Testis (tissue), 5 donors: ENCODE measurements at places on chromosomes 6 and 20.

DNA sequence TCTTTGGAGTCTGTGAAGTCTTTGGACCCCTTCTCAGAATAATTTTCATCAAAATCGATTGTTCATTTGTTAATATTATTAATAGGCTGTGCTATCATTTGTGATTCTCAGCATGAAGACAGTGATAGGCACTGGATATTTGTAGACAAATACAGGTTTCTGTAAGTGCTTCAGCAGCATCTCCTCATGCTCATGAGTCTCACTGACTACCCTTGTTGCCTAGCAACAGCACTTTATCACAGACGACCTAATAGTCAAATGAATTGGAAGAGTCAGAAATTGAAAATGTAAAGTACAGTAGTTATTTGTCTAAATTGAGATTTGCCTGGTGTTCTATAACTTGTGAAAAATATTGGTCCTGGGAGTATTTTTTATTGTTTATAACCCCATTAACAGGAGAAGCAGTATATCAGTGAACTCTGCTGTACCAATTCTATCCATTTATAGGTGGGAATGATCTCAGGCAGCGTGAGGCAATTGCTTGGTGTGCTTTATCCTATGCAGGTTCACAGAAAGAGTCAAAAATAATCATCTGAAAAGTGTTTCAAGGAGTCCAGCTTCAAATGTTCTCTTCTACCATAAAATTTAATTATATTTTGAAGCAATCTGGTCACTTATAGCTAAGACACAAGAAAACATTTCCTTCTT lies 684.6 kb downstream of the RFPL4B start:
- no peak for DNase-seq

- DNase-seq, result no peak
These were observed 976.1 kb upstream of the MAP3K7 start for GRCh38 chr6:91562955-91563354.

GRCh38 chr6:80523531-80523997 lies 417.1 kb downstream of the BCKDHB start:
- peak; percentile 19 for DNase-seq

- DNase-seq, result no peak
These were observed 3.2 kb downstream of the FOXC1 start for GRCh38 chr6:1612974-1613306.

GRCh38 chr6:55003719-55004430 lies 157.3 kb downstream of the FAM83B start:
- DNase-seq, result no peak

- DNase-seq, result no peak
These were observed 6.8 kb downstream of the TBPL1 start for GRCh38 chr6:133959667-133960368.

DNA sequence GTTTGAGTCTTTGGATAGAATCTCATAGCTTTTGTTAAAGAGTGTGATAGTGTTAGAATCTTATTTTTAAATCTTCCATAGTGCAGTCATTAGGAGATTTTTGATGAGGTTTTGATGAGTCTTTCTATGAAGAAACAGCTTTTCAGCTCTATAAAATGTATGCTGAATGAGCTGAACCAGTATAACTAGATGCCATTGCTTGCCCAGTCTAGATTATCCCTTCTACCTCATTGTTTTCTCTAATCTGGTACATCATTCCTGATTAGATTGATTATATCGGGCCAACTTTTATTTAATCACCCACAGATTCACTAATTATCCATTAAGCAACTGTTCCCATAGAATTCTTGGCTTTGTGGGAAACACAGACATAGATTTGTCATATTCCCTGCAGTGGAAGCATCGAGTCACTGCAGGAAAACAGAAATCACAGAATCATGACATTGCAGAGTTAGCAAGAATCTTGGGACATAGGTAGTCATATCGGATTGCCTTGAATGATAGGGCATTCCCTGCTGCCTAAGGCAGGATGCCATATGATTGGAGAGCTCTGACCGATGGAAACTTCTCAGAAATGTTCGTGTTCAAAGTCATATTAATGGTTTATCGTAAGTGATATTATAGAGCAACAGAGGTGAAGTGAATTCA lies 882.7 kb upstream of the FLRT3 start:
- DNase-seq, result no peak

- DNase-seq, result peak; percentile 79
These were observed 65.7 kb upstream of the TOP1 start for GRCh38 chr20:40962733-40963504.

DNA sequence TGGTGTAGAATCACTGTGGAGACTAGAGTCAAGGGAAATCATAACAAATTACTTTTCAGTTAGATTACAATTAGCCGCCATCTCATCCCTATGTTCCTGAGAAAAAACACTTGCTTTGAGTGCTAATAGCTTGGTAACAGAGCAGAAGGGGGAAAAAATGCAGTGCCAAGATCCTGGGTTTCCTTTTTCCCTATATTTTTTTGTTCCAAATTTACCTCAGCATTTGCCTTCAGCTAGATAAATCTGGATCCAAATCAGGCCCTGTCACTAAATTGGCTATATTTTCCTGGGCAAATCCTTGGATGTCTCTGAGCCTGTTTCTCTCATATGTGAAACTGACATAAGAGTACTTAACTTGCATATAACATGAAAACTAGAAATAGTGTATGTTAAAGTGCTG lies 86.0 kb downstream of the TENT5A start:
- DNase-seq, result no peak

GRCh38 chr20:59124296-59125029 lies 39.2 kb upstream of the ZNF831 start:
- no peak for DNase-seq

DNA sequence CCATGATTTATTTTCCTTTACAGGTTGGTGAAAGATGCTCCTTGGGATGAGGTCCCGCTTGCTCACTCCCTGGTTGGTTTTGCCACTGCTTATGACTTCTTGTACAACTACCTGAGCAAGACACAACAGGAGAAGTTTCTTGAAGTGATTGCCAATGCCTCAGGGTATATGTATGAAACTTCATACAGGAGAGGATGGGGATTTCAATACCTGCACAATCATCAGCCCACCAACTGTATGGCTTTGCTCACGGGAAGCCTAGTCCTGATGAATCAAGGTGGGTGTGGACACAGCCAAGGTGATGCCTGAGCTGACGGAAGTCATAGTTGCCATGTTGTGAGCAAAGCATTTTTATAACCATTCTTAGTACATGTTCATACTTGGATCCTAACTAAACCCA lies 34.6 kb upstream of the CALHM6 start:
- DNase-seq, result no peak

- peak; percentile 82 for DNase-seq
These were observed 11.9 kb upstream of the CPNE5 start for GRCh38 chr6:36851149-36851614.

GRCh38 chr6:106134087-106134770 lies 48.1 kb downstream of the PRDM1 start:
- DNase-seq, result no peak

GRCh38 chr6:31558631-31559500 lies 11.5 kb downstream of the NFKBIL1 start:
- DNase-seq, result no peak

GRCh38 chr6:147678253-147678652 lies 169.8 kb downstream of the SAMD5 start:
- no peak for DNase-seq

DNA sequence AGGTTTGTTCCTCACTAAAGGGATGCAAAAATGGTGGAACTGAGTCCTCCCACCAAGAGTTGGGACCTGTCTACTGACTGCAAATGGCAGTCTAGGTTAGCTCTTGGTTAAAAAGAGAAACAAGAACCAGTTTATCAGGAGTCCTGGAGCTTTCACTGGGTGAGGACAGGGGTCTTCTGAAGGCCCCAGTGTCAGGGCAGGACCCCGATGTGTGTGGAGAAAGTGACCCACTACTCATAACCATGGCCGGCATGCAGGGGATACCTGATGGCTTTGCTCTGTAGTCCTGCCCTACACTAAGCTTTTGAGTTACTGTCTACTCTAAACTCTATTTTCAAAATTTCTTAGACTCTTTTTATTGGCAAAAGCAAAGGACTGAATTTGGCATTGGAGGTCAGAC lies 220.5 kb downstream of the ANKRD60 start:
- DNase-seq, result no peak

GRCh38 chr20:50379049-50379990 lies 130.9 kb upstream of the PTPN1 start:
- peak; percentile 95 for DNase-seq

DNA sequence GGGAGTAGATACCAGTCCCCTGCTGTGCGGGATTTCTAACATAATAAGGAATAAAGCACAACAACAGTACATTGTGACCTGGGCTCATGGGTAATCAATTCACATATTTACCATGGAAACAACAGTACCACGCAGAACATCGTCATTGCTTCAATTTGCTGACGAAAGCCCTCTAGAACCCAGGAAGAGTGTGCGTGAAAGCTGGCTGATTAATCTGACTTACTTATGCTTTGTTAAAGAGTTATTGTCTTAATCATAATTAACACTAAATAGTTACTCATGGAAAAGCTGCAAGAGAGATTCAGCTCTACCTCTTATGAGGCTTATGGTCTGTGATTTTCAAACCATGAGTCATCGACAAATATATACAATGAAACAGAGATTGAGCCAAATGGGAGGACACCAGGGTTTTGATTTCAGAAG lies 644.3 kb upstream of the AGPAT4 start:
- no peak for DNase-seq

DNA sequence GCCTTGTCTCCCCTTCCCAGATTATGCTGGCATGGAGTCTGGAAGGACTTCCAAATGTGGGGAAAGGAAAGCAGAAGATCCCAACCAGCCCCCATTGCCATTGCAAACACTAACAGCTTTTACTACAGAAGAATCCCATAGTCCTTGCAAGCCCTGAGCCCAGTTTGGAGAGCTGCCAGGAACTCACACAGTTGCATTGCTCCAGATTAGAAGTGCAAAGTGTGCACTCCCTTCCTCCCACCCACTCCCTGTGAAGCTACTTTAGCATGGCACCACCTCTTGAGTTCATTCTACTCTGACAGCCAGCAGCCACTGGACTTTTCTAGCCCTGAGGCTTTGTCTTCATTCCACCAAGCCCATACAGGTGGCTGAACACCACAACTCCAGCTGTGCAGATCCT lies 67.6 kb downstream of the SLC22A2 start:
- DNase-seq, result peak; percentile 78

GRCh38 chr20:41645372-41645771 lies 27.2 kb upstream of the CHD6 start:
- DNase-seq, result no peak

DNA sequence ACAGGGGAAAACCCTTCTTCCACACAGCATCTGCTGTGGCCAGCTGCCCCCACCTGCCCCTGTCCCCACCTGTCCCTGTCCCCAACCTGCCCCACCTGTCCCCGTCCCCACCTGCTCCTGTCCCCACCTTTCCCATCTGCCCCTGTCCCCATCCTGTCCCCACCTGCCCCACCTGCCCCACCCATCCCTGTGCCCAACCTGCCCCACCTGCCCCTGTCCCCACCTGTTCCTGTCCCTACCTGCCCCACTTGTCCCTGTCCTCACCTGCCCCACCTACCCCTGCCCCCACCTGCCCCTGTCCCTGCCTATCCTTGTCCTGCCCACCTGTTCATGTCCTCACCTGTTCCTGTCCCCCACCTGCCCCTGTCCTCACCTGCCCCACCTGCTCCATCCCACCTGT lies 6.4 kb upstream of the MYT1 start:
- DNase-seq, result no peak

GRCh38 chr6:55875400-55875799 lies at the start of gene BMP5:
TSS of gene BMP5 (minus strand) at chr6:55875590. CDS start at chr6:55874865, 725 bp downstream.
- DNase-seq, result no peak

DNA sequence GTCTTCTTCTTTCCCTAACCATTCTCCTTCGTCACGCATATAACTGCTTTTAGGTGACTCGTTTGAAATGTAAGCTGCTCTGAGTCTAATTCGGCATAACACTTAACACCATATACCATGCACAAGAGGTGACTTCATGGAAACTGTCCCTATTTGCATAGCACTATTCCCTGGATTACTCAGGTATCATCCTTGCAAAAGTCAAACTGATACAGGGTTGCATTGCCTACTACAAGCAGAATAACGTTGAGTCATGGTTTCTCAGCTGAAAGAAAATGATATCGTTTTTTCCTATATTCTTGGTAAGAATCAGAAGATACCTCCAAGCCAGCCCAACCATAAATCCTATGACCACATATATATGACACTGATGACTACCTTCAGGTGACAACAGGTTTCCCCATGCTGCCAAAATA lies 227.5 kb downstream of the ATXN1 start:
- DNase-seq, result no peak

DNA sequence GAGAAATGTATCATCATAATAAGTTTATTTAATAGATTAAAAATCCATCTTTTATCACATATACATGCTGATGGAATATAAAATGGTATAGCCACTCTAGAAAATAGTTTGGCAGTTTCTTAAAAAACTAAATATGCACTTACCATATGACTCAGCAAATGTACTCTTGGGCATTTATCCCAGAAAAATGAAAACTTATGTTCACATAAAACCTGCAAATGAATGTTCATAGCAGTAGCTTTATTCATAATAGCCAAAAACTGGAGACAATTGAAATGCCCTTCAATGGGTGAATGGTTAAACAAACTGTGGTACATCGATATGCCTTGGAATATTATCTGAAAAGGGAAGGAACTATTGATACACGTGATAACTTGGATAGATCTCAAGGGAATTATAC lies 6.4 kb upstream of the NCOA7 start:
- DNase-seq, result no peak

- peak; percentile 54 for DNase-seq
These were observed 59.1 kb upstream of the PTPN1 start for GRCh38 chr20:50450881-50451752.

- no peak for DNase-seq
These were observed 777.0 kb downstream of the C6orf118 start for GRCh38 chr6:164532198-164533044.

GRCh38 chr6:162644153-162644552 lies 83.4 kb downstream of the PRKN start:
- no peak for DNase-seq

DNA sequence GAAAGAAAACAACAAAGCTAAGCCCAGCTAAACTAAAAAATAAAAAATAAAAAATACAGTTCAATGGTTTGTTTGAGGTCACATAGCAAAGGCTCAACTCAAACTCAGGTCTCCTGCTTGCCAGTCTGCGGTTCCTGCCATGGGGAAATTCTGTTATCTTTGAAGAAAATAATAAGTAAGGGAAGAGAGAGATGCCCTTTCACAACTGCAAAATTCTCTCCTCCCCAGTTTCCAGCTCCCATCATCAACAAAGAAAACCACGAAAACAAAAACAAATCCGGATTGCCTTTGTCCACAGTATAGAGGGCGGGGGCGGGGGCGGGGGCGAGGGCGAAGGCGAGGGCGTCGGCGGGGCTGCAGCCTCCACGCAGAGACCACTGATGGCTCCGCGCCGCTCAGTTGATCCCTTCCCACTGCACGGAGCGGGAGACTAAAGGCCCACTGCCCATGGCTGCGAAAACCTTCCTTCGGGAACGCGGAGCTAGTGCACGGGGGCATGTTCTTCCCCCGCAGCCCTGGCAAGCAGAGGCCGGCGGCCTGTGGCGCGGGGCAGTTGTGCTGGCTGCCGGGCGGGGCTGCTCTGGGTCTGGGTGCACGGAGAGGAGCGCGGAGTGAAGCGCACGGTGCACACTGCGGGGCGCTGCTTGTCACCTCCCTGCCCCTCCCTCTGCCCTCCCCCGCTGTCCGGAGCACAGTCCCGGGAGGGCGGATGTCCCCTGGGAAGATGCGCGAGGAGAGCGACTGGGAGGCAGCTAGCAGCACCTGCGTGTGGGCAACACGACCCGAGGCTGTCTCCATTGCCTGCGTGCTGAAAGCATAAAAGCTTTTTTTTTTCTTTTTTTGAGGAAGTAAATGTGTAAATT lies 54.1 kb upstream of the TPD52L1 start:
- peak; percentile 73 for DNase-seq
